ENCODE measurements at places on chromosomes 11 and 22.

- no peak for DNase-seq
These were observed 47.4 kb downstream of the UVRAG start for GRCh38 chr11:75862437-75862836.

- DNase-seq: no peak
These were observed 338.0 kb downstream of the TENM4 start for GRCh38 chr11:79102840-79103239.

- DNase-seq: no peak
These were observed 20.2 kb upstream of the IL17RA start for GRCh38 chr22:17064498-17065100.

DNA sequence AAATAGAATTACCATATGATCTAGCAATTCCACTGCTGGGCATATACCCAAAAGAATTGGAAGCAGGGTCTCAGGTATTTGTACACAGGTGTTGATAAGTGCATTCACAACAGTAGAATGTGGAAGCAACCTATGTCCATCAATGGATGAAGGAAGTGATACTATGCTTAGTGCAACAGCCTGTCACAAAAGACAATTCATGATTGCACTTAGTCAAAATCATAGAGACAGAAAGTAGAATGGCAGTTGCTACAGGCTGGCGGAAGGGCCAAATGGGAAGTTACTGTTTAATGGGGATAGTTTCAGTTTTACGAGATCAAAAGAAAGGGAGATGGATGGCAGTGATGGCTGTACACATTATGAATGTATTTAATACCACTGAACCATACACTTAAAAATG is 42.0 kb downstream of the SGSM3 start:
- no peak for DNase-seq

DNA sequence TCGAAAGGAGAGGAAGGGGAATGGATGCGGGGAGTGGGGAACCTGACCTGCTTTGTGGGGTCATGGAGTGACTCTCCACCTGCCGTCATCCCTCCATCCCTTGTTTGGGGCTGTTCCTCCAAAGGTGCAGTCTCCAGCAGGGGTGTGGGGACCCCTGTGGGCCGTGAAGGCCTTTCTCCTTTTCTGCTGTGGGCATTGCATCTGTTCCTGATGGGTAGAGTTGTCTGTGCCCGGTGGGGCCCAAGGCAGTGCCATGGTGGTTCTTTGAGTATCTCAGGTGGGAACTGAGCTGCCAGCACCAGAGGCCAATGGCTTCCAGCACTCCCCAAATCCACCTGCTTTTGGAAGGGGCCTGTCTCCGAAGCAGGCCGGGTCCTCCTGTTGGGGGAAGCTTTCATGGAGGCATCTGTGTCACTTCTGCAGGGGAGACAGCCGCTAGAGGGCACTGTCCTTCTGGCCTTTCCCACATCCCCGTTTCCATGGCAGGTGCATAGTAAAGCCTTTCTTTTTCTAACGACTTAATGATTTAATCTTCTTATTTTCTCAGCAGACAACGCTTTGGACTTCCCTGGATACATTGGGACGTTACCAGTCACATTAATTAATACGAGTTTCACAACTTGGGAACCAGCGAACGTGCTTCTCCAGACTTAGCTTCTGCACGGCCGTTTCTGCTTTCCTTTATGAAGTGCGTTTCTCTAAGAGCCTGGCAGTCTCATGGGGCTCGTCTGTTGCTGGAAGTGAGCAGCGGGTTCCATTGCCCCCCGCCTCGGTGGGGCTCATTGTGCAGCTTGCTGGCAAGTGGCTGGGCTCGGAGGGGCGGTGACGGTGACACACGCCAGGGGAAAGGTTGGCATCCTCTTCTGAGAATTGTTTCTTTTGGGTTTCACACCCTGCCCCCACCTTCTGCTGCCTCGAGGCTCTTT is 57.1 kb downstream of the PARVB start:
- DNase-seq: peak; percentile 71

DNA sequence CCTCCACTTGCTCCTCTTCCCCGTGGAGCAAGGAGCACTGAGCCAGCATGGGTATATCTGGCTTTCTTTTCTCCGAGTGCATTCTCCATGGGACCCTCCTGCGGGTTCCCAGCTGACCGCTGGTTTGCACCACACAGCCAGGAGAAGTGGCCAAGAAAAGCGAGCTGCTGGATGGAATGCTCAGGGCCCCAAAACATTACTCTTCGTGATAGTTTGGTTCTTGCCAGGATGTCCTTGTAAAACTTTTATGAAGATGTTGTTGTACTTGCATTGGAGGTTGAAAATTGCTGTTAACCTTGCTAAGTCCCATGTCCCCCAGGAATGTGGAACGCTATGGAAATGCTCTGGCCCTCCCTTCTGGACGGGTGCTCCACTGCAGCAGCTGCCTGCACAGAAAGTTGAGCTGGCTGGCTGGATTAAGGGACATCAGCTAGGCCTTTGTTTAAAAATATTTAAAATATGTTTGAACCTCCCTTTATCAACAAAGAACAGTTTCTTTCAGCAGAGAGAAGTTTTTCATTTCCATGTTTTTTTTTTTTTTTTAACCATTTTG is 68.7 kb downstream of the ZNRF3 start:
- no peak for DNase-seq

- DNase-seq: no peak
These were observed 37.3 kb downstream of the FLI1 start for GRCh38 chr11:128731041-128731663.

DNA sequence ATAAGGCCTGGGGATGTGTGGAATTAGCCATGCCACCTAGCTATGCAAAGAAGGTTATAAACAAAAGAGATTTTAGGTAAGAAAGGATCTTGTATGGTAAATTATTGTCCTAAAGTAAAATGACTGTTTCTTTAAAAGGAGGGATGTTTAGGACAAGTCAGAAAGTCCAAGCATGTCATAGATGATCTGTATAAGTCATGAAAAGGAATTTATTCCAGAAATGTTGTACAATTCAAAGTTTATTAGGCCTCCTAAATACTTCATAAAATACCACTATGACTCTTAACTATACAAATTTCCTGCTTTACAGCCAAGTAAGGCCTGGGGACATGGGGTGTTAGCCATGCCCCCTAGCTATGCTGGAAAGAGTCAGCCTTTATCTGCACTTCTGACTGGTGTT is 22.7 kb downstream of the OR5A2 start:
- DNase-seq: no peak

GRCh38 chr11:6142936-6143335 is 27.2 kb downstream of the OR52B2 start:
- DNase-seq: no peak

GRCh38 chr11:72430741-72431570 is 3.4 kb downstream of the CLPB start:
- DNase-seq: peak; percentile 20

GRCh38 chr22:43225609-43226008 is 38.7 kb upstream of the TTLL12 start:
- DNase-seq: no peak

- DNase-seq: no peak
These were observed 36.8 kb downstream of the SGSM3 start for GRCh38 chr22:40407021-40407761.

DNA sequence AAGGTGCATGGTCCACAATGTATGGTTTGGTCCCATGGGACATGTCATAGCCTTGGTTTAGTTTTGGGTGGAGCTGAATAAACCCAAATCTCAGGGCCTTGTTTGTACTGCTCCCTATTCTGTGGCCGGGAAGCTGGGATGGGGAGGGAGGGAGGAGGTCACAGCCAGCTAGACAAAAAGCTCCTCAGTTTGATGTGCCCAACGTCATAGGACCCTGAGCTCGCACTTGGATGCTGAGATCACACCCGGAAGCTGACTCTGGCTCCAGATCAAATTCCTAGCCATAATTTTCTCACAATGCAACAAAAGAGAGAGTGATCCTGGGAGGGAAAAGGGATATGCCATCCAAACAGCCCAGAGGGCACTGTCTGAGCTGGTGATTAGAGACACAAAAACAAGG is 1.5 kb downstream of the HSPB2 start:
- no peak for DNase-seq

DNA sequence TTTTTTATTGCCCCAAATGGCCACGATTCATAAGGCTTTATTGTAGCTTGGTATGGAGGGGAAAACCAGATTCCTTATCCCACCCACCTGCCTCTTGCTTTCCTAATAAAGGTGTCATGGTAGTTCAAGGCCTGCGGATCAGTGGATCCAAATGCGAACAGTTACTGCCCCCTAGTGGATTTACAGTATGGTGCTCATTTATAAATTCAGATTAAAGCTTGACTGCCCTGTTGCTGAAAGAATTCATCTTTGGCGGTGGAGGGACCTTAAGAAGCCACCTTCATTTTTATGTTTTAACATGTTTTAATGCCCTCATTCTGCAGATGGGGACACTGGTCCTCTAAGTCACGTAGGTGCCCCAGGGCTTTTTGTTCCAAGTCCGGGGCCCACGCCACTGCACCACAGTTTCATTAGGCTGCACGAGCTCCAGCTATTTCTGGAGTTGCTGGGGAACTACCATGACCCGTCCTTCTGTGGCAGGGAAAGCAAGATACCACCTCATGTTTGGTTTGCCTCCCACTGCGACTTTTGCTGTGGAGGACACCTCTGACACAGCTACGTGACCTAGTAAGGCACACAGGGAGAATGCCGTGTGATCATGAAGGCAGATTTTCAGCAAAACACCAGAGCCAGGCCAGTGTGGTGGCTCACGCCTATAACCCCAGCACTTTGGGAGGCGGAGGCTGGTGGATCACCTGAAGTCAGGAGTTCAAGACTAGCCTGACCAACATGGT is 15.6 kb upstream of the INCENP start:
- DNase-seq: no peak

- DNase-seq: no peak
These were observed 114.0 kb upstream of the SERPIND1 start for GRCh38 chr22:20659920-20660319.

GRCh38 chr11:21727102-21727501 is 465.8 kb upstream of the ANO5 start:
- DNase-seq: no peak

GRCh38 chr11:28491431-28491830 is 383.2 kb downstream of the METTL15 start:
- no peak for DNase-seq

DNA sequence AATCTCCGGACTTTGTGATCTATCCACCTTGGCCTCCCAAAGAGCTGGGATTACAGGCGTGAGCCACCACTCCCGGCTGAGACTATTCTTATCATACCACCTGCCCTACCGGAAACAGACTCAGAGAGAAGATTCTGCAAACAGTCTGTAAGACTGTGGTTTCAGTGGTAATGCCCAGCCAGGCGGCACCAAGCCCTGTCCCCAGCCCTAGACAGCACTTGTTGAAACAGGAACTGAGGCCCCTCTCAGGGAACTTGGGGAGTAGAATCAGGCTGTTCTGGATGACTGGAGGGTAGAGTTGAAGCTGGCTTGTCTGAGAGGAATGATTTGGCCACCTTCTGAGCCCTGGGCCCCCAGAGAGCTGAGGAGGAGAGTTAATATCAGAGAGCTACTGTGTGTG is 1.3 kb upstream of the INSC start:
- DNase-seq: no peak

GRCh38 chr11:104164028-104164520 is at the start of gene PDGFD:
PDGFD (minus strand) TSS chr11:104164147.
- peak; percentile 2 for DNase-seq

DNA sequence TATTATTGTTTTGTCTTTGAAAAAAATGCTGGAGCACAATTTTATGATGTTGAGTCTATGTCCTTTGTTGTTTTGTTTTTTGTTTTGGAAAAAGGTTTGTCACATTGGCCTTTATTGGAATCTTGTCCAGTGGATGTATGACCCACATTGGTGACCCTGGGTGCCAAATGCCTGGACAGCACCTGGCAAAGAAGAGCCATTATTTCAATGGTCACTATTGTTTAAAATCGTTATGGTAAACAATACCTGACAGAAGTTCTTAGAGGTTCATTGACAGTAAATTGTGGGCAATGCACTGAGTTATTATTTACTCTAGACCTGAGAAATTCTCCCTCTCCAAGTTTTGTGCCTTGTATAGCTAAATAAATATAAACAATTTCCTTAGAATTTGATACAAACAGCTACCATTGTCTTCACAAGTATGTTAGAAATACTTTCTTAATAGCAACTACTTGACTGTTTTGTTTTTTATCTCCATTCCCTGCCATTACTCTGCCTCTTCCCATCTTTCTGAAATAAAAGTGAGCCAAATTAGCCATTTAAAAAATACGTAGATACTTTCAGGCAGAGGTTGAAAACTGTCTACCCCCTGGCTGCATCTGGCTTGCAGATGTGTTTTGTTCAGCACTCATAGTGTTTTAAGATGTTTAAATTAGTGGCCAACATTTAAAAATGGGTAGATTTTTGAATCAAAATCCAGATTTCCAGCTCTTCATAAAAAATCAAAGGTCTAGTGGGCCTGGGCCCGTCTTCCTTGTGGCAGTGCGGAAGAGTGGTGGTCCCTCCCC is 39.9 kb downstream of the BMAL1 start:
- DNase-seq: no peak

DNA sequence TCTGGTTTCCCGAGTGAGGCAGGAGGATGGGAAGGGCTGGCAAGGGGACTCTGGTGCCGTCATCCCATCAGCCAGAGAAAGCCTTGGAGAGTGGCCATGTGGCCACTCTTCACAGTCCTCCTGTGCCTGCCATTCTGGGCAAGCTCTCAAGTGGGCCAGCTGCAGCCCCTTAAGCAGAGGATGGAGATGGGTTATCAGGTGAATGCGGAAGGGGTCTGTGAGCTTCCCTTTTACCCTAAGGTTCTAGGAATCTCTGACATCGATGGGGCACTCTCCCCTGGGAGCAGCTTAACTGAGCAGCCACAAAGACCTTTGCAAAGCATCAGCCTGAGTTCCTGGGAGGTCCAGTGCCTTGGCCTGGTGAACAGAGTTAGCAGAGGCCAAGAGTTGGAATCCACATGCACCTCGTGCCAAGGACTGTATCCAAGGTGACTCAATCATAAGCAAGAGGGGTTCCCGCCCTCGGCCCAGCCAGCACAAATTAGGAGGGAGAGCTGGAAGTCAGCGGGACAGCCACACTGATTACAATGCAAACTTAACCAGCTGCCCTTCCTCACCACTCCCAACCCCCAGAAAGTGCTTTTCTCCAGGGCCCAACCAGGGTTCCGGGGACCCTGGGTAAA is 193.6 kb downstream of the BUD13 start:
- DNase-seq: no peak

DNA sequence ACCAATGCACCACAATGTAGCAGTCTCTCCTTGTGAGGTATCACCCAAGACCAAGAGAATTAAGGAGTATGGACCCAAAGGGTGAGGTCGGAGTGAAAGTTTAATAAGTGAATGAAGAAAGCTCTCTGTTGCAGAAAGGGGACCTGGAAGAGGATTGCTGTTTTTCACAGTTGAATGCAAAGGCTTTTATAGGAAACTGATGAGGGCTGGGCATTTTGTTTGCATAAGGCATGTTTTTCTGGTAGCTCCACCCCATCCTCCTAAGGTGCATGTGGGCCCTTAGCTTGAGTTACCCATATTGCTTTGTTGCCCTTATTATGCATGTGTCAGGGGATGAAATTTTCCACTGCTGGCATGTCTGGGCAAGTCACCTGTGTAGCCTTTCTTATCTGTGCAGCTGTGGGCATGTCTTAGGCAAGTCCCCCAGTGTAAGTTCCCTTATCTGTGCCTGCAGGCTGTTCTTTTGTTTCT is 64.7 kb downstream of the BDNF start:
- no peak for DNase-seq

DNA sequence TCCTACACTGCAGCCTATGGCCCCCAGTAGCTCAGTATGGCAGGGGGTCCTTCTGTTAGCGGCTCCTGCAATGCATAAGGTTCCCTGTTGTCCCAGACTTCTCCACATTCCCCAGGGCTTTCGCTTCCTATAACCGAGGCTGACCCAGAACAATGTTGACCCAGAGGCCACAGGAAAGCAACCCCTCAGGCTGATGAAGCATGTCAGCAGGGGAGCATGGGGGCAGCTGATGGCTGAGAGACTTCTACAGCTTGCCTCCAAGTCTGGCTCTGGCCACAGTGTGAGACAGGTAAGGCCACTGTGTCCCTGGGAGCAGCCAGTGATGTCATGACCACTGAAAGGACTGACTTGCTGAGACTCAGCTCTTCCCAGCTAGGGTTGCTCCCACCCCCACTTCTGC is 12.5 kb upstream of the PPFIBP2 start:
- no peak for DNase-seq

Measured in stimulated activated CD4-positive, alpha-beta T cell treated with anti-CD3 and anti-CD28 coated beads, Interleukin-4, amount 100 ng/mL, for 1 hour (primary cell).